Keratinocyte (primary cell): ENCODE measurements at places on chromosomes 4 and X. TPM values are rescaled to one million over a fixed set of nuclear protein-coding genes. Genes with fewer than 3 reads are reported as not detected.

RAB40AL gene
- polyA plus RNA-seq = 0.07 to 0.09 TPM in 2 of 3 replicates, not detected in the other

POU3F4 gene
- not detected in 3 replicates for polyA plus RNA-seq

FRMD7 gene
- 0.01 to 0.03 TPM in 2 of 3 replicates, not detected in the other for polyA plus RNA-seq

DNA sequence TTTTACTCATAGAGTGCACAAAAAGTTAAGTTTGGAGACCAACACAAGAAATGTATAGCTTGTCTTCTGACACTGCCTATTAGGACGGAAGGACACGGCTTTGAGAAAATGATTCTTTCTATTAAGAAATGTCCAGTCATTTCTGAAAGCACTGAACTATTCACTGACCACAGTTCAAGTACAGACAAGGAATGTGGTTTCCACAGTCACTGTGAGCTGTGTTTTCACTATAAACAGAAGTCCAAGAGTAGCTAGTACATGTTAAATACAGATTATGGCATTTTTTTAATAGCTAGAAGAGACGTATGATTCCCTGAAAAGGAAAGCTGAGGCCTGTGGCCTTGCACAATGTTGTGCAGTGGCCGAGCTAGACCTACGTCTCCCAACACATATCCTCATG lies 115.1 kb upstream of the GPM6A start:
- H3K27ac ChIP-seq = no peak overlapping the region
- H3K4me1 ChIP-seq = no peaks in the 10 kb centered on the region
- no peaks in the 10 kb centered on the region for H3K36me3 ChIP-seq

DNA sequence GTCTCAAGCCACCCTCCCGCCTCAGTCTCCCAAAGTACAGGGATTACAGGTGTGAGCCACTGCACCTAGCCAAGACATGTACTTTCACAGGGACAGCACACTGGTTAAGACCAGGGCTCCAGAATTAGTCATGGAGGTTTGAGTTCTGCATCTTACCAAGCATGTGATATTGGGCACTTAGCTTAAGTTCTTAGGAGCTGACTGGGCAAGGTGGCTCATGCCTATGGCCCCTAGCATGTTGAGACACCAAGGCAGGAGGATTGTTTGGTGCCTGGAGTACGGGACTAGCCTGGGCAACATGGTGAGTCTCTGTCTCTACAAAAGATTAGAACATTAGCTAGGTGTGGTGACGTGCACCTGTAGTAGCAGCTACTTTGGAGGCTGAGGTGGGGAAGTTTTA lies 2.6 kb upstream of the TMEM192 start:
- H3K4me3 ChIP-seq = no peak overlapping the region
- H3K4me1 ChIP-seq = peaks cover 10% of the 10 kb centered on the region
- H3K27ac ChIP-seq = no peak overlapping the region

GRCh38 chr4:157050561-157050960 lies 25.4 kb upstream of the GLRB start:
- no peak overlapping the region for H3K27ac ChIP-seq
- no peaks in the 10 kb centered on the region for H3K4me1 ChIP-seq
- DNase-seq = no peak
- no peaks in the 10 kb centered on the region for H3K36me3 ChIP-seq
